ENCODE measurements at places on chromosomes 1 and 21.

DNA sequence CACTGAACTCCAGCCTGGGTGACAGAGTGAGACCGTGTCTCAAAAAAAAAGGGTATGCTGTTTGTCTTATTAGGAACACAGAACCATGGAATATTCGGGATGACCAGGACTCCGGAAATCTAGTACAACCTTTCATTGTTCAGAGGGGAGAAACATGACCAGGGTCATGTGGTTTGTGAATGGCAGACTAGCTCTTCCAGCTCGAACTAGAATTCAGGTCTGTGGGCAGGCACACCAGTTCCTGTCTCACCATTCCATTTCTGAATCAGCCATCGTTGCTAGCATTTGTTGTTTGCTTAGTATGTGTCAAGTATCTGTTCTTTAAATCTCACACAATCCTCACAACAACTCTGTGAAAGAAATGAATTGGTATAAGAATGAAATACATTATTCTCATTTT, 50.9 kb downstream of the MDM4 start:
- no peak for DNase-seq

GRCh38 chr1:35863881-35864625, 19.0 kb upstream of the AGO1 start:
- DNase-seq: no peak

DNA sequence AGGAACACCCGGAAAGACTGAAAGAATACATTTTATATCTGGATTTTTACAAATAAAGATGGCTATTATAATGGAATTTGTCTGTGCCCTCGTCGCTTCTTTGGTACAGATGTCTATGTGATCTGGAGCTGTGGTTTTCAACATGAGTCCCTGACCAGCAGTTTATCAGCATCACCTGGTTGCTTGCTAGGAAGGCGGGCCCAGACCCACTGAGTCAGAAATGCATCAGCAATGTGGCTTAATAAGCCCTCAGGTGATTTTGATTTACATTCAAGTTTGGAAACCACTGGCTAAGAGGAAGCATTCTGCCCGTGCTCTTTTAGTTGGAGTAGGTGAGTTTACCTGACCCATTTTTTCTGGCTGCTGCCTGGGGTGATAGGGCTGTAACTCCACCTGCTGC, 31.7 kb downstream of the ATP1A1 start:
- no peak for DNase-seq

DNA sequence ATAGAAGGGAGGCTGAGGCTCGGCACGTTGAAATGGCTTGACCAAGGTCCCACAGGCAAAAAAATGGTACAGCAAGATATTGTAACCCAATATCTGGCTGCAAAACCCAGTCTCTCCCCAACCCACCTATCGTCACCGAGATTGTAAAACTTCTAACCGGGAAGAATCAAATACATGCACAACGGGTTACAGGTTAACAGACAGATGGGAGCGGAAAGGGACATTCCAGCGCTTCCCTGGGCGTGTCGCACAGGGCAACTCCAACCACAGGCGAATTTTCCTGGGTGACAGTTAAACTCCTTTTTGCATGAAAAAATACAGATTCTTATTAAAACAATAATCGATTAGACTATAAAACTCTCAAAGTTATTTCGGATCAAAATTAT, 31.8 kb upstream of the JUN start:
- no peak for DNase-seq

- no peak for DNase-seq
Measured at GRCh38 chr1:67134695-67135094, at the start of gene C1orf141. TSS of gene C1orf141 (minus strand) at chr1:67134970. CDS start at chr1:67127240, 7,730 bp downstream.

DNA sequence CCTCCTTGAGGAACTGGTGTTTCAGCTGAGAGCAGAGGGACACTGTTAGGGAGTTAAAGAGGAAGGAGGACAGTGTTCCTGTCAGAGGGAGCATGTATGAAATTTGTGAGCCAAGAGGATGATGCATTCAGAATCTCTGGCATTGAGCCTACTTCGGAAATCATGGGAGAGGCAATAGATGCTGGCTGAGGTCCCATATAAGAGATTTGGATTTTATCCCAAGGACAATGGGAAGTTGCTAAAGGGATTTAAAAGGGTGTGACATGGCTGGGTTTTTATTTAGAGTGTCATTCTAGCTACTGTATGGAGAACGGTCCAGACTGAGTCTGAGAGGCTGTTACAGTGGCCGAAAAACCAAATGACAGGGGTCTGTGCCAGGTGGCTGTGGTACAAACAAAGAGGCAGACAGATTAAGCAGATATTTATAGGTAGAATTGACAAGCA, 403.2 kb upstream of the B3GALT2 start:
- DNase-seq: no peak

- no peak for DNase-seq
Measured at GRCh38 chr1:89698020-89698560, 65.2 kb downstream of the LRRC8C start.

DNA sequence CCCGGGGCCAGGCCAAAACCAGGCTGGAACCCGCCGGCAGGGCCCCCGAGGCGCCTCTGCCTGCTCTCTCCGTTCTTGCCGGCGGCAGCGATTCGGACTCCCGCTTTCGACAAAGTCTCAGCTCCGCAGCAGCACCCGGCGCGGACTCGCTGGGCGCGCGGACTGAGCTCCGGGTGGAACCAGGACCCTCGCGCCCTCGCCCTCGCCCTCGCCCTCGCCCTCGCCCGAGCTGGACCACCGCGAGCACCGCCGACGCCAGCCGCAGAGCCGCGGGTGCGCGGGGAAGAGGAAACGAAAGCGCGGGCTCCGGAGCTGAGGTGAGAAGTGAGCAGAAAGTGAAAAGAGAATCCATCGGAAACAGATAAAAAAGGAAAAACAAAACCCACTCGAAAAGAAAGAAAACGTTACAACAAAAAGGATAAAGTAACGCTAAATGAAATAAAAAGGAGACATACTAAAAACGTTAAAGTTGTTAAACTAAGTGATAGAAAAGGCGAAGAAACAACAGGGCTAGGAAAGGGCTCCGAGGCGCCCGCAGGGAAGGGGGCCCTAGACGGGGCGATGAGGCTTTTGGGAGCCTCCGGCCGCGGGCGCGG, 64.9 kb downstream of the MEF2D start:
- DNase-seq: no peak

- no peak for DNase-seq
Measured at GRCh38 chr1:9797049-9797448, 26.7 kb downstream of the CLSTN1 start.

GRCh38 chr21:31554511-31555022, 104.9 kb upstream of the SOD1 start:
- peak; percentile 32 for DNase-seq

DNA sequence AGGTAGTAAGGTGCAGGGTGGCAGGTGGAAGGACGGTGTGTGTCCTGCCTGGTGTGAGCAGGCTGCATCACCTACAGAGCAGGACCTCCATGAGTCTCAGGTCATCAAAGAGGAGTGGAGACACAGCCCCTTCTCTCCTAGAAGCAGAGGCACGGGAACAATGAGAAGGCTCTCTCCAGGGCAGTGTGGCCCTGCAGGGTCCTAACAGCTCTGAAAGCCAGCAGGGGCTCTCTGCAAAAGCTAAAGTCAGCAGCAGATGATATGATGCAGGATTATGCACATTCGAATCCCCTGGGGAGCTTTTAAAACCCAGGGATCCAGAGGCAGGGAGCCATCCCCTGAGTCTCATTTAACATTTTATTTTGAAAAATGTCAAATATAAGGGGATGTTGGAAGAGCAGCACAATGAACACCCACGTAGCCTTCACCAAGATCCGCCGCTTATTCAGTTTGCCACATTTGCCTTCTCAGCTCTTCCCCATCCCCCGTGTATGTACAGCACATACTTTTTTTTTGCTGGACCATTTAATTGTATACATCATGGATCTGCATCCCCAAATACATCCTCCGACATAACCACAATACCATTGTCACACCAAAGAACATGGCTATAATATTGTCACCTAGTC, 88.1 kb downstream of the CNIH3 start:
- DNase-seq: no peak

GRCh38 chr1:6771441-6771769, 13.8 kb upstream of the CAMTA1 start:
- no peak for DNase-seq

DNA sequence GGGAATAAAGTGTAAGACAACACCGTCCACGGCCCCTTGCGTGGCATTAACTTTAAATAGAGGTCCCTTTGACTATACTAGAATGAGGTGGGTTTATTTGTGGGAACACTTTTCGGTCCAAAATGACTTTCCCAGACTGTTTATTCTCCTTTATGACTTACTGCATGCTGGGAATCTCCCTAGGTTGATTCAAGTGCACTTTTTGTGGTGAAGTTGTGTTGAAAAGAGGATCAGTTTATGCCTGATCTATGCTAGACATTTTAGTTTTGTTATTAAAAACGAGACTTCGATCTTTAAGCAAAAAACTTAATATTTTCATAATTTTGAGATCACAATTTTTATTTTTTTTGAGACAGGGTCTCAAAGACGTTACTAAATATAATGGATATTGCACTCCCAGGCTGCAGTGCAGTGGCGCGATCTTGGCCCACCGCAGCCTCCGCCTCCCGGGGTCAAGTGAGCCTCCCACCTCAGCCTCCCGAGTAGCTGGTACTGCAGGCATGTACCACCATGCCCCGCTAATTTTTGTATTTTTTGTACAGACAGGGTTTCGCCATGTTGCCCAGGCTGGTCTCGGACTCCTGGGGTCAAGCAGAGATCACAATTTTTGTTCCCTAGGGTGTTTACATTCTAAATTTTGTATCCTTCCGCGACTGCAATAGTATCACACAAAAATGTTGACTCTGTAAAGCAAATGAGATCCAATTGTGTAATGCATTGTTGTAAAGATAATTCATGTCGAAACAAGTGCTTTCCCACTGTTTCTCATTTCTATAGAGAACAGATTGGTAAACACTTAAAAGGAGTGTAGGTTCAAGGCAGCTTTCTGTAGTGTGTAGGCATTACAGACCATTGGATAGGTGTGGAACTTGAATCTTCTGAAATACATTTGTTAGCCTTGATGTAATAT, 1.6 kb downstream of the CDC42 start:
- no peak for DNase-seq

DNA sequence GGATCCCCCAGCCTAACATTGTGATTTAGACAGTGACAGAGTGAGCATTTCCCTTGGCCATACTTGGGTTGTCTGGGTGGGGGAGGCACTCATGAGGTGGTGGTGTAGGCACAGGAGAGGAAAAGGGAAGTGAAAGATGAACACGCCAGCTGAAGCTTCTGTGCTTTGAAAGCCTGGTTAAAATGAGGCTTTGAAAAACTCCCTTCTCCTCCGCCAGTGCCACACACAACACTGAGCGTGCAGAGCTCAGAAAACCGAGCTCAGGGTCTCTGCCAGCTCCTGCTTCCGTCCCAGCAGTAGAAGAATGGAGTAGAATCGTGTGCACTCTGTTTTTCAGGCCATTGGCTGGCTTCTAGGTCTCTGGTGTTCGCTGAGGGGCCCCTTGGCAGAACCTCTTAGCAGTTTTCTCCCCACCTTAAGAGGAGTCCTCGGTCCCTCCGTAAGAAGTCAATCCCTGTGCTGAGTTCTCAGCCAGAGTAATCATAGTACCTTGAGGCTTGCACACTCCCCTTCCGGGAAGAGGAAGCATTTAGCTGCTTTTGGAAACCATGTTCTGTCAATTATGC, 12.9 kb downstream of the PLEKHM2 start:
- DNase-seq: peak; percentile 30

DNA sequence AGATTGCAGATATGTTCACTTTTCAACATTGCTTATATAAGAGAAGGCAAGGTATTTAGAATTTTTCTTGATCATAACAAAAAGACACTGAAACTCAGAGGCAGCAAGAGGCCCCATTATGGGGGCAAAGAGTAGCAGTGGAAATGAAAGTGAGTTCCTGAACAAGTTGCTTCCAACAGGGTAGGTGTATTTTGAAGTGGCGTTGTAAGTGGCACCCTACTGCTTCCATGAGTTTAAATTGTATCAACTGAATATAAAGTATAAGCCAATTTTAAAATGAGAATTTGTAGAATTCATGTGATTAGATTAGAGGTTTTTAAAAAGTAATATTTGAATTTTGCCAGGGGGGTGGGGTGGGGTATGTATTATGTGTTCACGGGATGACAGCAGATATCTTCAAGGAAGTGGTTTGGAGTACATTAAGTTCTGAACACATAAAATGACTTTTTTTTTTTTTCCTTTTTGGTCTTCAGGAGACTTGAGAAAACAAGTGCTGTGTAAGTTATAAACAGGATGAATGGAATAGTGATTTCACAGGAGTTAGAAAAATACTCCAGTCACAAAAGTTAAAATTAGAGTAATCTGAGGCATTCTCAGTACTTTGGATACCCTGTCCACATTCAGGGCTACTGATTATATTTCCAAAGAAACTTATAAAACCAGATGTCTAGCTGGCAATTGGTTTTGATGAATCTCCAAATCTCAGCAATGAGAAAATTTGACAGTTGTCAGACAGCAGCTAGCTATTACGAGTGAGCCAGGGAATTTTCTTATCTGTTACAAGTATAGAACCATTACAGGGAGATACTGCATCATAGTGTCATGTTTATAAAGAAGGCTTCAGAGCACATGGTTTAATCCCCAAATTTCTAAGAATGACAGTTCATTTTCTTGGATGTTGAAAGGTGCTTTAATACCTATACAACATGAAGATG, 182.0 kb downstream of the ST6GALNAC3 start:
- no peak for DNase-seq

DNA sequence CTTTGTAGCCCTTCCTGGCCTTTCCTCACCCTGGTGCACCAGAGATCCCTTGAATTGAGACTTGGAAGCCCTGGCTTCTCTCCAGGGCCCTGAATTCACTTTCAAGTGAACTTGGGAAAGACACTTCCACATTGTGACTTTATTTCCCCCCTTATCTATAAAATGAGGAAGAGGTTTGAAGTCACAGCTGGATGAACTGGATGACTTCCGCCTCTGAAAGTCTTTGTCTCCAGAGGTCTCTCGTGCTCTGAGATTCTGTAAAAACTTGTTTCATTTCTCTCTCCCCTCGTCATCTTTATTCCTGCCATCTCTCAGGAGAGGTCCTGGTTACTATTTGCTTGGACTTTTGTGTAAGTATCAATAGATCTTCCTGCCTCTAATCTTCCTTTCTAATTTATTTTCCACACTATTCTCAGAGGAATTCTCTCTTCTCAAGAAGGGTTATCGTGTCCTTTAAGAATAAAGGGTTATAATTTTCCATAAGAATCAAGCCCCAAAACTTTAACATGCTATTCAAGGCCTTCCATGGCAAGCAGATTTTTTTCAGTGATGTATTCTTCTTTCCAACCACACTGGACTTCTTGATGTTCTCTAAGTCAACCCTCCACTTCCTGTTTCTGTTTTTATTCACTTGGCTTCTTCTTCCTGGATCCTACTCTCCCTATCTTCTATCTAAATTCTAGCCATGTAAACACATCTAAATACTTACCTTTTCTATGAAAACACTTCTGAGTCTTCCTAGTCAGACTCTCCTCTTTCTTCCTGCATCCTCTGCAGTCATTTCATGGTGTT, 6.5 kb upstream of the RPTN start:
- no peak for DNase-seq

DNA sequence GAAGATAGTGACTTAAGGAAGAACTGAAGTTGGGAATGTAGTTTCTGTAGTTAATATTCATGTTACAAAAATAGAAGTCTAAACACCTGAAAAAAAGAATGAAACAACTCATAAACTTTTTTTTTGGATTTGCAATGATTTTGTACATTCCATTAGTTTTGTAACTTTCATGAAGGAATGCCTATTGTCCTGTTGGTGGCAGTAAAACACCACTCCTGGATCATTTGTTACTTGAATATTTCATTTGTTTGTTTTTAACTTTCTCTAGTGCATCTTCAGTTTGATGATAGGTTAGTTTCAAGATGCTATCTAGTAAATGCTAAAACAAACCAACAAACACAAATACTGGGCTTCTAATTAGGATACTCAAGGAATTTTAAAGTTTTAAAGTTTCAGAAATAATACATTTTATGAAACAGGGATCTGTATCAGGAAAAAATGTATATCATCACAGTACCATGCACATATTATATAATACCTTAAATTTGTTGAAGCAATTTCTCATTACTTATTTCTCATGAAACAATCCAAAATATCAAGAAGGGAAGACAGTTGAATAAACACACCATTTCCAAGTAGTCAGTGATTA, 229.7 kb upstream of the CACYBP start:
- no peak for DNase-seq

Measured in stimulated activated naive CD8-positive, alpha-beta T cell treated with anti-CD3 and anti-CD28 coated beads, Interleukin-15, amount 100 ng/mL, for 72 hours (primary cell).